ENCODE measurements at places on chromosomes 4 and X.

- no peak for DNase-seq
These were observed 66.5 kb downstream of the MAMLD1 start for GRCh38 chrX:150429594-150429993.

DNA sequence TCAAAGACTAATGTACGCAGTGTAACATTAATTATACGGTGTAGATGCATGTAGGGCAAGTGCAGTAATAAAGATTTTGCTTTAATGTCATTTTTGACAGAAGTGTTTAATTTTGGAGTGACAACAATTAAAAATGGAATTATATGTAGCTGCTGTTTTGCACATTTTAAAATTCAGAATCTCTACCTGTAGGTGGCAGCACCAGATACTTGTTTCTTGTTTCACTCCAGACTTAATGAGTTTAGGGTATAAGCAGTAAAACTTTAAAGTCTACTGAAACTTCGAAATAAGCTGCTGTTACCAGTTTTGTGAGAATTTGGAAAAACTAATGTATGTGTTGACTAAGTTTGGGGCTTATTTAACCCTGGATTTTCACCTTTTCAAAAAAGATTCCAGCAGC lies 144.9 kb downstream of the POLA1 start:
- DNase-seq = no peak

DNA sequence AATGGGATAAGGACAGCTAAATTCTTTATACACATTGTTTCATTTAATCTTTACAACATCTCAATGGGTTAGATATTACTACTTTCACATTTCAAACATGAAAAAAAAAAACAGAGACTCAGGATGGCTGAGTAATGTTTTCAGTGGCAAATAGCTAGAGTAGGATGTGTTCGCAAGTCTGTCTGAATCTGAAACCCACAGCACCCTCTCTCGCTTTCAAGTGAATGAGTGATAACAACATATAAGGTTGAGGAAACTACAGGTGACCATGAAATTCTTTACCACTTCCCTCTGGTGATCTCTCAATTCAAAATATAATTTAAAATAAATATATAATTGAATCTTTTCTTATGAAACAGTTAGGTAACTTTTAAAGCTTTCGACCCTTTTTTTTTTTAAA lies 162.6 kb downstream of the PRR32 start:
- no peak for DNase-seq

DNA sequence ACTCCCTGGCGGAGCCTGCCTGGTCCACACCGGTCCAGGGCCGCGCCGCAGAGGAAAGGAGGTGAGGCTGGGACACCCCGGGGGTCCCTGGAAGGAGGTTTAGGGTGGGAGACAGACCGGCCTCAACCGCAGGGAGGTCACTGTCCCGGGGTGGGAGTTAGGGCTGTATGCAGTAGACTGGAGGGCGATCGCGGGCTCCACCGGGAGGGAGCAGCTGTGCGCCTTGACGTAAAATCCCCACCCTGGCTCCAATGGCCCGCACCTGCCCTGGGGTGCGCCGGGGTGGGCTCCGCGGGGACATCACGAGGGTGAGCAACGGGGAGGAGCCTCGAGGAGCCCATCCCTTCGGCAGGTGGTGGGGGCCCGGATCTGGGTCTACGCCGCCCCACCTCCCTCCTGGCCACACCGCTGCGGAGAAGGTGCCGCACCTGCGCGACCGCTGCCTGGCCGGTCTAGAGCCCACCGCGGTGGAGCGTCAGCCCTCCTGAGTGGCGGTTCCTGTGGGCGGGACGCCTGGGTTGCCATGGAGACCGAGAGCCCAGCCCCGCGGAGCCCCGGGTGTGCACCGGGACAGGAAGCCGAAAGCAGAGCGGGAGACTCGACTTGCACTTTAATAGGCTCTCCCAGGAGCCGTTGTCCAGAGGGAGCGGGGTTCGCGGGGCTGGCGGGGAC lies 105.1 kb downstream of the ADRA2C start:
- DNase-seq = no peak

DNA sequence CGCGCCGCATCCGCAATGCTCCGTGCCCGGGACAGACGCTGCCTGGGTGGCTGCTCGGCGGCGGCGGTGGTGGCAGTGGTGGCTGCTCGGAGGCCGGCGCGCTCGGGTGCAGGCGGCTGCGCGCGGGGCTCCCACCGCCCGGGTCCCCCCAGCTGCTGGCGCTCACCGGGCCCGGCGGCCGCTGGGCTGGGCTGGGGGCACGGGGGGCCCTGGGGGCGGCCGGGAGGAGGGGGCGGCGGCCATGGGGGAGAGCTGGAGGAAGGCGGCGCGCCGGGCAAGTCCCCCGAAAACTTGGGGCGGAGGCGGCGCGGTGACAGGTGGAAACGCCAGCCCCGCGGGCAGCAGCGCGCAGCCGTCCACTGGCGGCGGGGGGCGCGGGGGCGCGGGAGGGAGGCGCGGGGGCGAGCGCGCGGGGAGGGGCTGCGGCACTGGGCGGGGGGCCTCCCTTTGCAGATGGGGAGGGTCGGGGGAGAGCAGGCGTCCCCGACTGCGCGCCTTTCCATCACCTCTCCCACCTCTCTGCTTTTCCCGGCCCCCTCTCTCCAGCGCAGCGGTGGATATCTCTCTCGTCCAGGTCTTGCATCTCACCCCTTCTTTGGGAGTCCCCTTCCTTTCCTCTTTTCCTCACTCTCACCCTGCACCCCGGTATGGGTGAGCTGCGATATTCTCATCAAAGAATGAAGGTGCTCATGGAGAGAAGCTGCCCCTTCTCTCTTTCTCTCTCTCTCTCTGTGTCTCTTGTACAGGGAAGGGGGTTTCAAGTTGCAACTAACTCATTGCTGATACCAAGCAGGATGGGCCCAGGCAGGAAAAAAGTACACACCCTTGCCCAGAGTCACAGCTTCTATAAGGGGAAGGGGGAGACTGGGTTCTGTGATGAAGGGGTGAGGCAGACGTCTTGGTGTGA lies 83.7 kb upstream of the DHRSX start:
- DNase-seq = no peak

GRCh38 chr4:604131-604530 lies 21.2 kb upstream of the PDE6B start:
- DNase-seq = no peak

DNA sequence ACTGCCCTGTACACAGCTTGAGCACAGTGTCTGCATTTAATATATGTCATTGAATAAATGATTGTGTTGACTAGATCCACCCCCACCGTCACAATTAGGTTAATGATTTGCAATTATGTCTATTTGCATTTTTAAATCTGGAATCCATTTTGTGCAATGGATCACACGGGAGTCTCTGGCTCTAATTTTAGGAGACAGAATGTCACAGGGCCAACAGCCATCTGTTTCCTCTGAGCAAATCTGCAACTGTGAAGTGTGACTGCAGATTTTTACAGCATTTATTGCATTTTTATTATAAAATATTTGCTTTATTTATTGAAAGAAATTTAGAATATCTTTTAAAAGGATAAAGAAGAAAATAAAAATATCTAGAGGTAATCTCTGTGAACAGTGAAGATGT lies 316.8 kb downstream of the HS3ST1 start:
- DNase-seq = no peak

Measured in activated CD4-positive, alpha-beta T cell treated with anti-CD3 and anti-CD28 coated beads, Interleukin-2, amount 50 U/mL, for 4 hours (primary cell).